Regular cardiac myocyte (primary cell): ENCODE measurements at places on chromosomes 2 and 18. TPM values are rescaled to one million over a fixed set of nuclear protein-coding genes. Genes with fewer than 3 reads are reported as not detected.

Gene DSG1
- total RNA-seq, result not detected in 2 replicates

Gene AMER3
- not detected in 2 replicates for total RNA-seq

Gene TUBB8B
- not detected in 2 replicates for total RNA-seq

Gene SP140L
- total RNA-seq, result 7.0 and 15.5 TPM in 2 replicates

Gene CDK5R2
- total RNA-seq, result not detected in 2 replicates

Gene CCDC150
- 3.9 and 6.7 TPM in 2 replicates for total RNA-seq

Gene TOGARAM2
- total RNA-seq, result not detected in 2 replicates

Gene ASXL3
- total RNA-seq, result 0.19 and 1.1 TPM in 2 replicates

Gene CD8B2
- total RNA-seq, result not detected in 2 replicates
